ENCODE measurements at places on chromosomes 12 and 14.

GRCh38 chr14:27553790-27554189, 956.0 kb upstream of the NOVA1 start:
- DNase-seq: no peak

DNA sequence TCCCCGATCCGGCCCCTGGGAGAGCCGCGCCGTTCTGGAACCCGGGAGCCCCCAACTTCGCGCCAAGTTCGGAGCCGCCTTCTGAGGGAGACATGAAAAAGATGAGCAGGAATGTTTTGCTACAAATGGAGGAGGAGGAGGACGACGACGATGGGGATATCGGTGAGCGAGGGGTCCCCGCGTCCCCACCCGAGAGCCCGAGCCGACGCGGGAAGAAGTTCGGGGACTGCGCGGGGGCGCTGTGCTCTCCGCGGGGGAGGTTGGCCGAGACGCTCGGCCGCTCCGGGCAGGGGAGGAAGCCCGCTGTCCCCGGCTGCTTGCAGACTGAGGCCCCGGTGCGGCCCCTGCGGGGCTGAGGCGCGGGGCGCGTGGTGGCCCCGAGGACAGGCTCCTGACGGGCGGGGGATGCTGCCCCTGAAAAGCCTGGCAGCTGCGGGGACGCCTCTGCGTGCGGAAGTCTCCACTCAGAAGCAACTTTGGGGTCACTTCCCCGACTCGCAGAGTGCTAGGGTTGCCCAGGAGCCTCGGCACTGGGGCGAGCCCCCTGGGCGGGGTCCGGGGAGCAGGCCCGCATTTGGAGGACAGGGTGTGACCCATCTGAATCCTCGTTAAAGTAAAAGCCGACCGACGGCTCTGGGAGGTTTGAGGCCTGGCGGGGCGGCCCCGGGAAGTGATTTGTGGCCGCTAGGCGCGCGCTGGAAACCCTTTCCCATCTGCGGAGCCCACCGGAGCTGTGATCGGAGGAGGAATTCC, 511 bp downstream of the ANO6 start:
- peak; percentile 73 for DNase-seq

DNA sequence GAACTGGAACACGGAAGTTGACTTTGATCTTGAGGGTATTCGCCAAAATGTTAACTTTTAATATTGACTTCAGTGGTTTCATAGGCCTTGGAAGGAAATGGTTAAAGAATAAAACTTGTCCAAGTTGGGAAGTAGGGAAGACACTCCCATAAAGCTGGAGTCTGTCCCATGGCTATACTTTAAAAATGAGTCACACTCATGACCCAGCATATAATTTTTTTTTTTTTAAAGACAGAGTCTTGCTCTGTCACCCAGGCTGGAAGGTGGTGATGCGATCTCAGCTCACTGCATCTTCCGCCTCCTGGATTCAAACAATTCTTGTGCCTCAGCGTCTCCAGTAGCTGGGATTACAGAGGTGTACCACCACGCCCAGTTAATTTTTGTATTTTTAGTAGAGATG, 19.6 kb downstream of the TMPRSS12 start:
- DNase-seq: no peak

DNA sequence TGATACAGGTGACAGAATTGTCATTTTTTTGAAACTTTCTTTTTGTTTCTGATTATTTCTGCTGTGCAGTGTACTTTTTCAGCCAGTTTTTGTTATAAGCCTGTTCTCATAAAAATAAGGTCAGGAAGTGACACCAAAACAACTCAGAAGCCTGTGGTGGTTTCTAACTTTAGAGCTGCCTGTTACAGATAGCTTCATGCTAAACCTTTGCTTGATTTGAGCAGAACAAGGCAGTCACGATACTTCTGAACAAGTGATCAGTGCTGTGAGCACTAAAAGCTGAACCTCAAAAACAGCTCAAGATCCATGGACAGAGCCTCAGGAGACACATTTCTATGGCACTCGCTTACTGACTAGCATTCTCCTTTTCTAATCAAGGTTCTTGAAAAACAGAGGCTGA, 82.0 kb downstream of the PRKCH start:
- no peak for DNase-seq

DNA sequence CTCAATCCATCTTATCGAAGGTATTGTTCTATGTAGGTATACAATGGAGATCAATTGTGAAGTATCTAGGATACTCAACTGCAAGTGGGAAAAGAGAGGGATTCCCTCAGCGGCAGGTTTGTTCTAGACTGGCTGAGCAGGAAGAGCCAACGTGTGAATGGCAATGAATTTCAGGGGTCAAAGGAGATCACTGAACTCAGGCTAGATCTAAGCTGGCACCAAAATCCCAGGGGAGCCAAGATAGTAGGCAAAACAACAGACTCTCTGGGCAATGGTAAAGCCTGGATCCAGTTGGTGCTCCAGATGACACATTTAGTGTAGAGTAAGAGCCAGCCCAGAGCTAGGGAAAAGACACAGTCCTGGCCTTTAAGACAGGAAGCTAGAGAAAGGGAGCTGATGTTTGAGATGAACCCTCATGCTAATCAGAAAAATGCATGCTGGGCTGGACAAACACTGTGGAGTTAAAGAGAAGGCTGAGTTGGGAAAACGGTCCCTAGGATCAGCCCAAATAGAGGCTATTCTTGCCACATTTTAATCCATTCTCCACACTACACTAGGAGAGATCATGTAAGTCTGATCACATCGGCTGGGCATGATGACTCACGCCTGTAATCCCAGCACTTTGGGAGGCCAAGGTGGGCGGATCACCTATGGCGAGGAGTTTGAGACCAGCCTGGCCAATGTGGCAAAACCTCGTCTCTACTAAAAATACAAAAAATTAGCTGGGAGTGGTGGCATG, 45.6 kb downstream of the EFCAB11 start:
- DNase-seq: no peak

DNA sequence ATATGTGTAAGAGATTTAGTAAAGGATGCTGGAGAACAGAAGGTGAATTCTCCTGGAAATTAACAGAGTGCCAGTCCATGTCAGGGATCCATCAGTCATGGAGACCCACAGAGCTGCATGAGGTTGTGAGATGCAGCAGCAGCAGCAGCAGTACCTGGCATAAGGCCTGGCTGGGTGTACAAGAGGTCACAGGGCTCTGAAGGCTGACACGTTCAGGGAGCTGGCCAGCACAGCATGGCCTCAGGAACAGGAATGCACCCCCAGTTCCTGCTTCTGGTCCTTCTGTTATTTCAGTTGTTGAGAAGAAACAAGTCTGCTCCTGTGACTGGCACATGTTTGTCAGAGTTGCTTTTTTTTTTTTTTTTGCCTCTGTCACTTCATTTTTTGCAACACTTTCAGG, 210.8 kb downstream of the CNTN1 start:
- no peak for DNase-seq

- DNase-seq: no peak
Measured at GRCh38 chr12:78968226-78968625, 103.7 kb downstream of the SYT1 start.

GRCh38 chr12:53613821-53614220, 12.4 kb downstream of the ATF7 start:
- no peak for DNase-seq

DNA sequence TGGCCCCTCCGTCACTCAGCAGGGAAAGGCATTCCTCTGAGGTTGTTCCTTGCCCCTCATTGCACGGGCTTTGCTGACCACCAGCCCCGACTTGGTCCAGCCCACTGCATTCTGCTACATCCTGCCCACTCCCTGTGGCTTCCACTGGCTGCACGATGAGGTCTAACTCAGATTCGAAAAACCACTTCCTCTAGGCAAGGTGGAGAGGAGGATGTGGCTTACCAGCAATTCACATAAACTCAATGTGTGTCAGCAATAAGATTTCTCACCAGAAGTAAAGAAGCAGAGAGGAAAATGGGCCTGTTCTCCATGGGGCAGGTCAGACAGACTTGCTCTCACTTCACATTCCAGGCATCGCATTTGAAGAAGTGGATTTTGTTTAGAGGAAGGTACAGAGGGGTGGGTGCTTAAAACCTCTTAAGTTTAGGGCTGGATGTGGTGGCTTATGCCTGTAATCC, 14.7 kb downstream of the GPR68 start:
- DNase-seq: peak; percentile 75

GRCh38 chr14:76576047-76576741, 185.1 kb upstream of the VASH1 start:
- peak; percentile 12 for DNase-seq

DNA sequence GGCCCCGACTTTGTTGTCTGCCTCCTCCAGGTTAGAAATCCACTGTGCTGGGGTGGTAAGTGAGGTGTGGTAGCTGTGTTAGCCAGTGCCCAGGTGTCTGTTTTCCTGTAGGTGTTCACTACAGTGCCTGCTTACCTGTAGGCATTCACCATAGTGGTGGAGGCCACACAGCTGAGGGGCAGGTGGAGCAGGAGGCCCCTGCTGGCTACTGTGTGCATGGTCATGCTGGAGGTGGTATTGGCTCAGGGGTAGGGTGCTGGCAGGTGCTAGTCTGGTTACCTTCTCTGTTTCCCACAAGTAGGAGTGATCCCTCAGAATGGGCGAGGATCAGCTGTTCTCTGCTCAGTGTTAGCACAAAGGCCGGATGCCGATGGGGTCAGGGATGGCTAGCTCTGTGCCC, 217.3 kb downstream of the SYT10 start:
- DNase-seq: no peak

DNA sequence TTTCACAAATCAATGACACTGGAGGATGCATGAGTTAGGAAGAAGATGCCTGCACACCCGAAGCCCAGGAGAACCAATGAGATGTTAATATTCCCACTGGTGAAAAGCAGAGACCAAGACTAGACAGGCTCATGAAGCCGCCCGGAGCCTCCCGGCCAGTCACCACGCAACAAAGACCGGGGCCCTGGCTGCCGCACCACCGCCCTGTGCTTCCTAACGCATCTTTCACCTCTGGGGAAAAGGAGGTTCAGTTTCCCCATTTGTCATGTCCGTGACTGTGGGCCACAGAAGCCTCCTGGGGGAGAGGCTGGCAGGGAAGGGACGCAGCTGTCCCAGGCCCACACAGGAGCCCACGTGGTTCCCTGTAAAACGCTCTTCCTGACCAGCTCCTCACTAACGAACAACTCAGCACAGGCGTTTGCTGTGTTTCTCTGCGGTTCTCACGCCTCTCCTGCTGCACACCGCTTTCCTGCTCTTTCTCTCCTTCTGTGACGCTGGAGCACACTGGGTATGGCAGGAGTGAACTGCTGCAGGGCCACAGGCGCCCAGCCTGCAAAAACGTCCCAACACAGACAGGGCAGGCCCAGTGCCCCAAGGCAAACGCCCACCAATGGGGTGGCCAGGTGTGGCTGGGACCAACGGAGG, 10.8 kb downstream of the RIMBP2 start:
- DNase-seq: no peak

GRCh38 chr12:26608273-26608672, 224.7 kb downstream of the ITPR2 start:
- DNase-seq: no peak

DNA sequence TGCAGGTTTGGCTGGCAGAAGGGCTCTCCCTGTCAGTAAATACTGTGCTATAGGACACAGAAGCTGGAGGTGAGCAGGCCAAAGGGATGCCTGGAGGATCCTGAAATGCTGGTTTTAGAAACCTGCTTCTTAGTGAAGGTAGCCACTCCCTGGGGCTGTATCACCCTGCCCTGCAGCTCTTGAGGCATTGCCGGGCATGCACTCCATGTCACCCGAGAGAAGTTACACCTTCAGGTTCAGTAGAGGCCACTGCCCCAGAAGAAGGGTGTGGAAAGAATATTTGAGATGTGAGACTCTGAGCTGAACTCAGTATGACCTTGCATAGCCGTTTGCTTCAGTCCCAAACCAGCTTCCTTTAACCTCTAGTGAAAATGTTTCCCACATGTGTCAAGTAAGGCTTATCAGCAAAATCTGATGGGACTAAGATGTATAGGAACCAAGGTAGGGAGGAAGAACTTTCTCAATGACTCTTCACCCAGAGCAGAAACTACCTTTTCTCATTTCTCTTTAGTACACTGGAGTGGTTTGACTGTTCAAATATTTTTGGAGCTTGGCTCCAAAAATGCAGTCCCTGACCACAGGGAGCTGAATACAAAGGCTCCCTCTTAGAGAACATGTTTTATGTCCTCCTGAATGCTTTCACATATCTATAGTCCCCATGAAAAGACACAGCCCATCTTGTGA, 164.5 kb upstream of the DYRK2 start:
- no peak for DNase-seq

- DNase-seq: no peak
Measured at GRCh38 chr14:38291681-38292467, 36.0 kb upstream of the CLEC14A start.

GRCh38 chr14:86221755-86222154, 691.8 kb downstream of the FLRT2 start:
- no peak for DNase-seq

- DNase-seq: no peak
Measured at GRCh38 chr14:103160321-103161053, 37.2 kb downstream of the TNFAIP2 start.

GRCh38 chr14:64880221-64881121, 764 bp upstream of the SPTB start:
- DNase-seq: no peak

- DNase-seq: peak; percentile 84
Measured at GRCh38 chr12:31362759-31363415, 36.9 kb upstream of the SINHCAF start.

GRCh38 chr12:66647034-66647691, 31.7 kb downstream of the GRIP1 start:
- DNase-seq: no peak

GRCh38 chr12:11015775-11016430, 6.5 kb downstream of the TAS2R19 start:
- no peak for DNase-seq

GRCh38 chr14:104150136-104151025, 12.0 kb downstream of the KIF26A start:
- peak; percentile 17 for DNase-seq

DNA sequence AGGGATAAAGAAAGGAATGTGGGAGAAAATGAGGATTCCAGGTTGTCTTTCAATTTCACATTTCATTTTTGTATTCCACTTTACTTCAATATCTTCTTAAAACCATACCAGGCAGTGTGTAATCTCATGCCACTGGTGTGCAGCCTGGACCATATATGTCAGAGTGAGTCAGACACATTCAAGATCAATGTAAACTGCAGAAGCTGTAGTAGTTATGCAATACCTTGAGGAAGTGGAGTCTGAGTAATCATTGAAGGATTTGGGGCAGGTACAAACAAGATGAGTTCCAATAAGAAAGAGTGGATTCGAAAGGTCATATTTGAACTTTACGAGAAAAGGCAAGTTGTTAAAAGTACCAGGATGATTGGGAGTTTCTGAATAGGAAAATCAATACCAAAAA, 14.1 kb downstream of the PLCZ1 start:
- DNase-seq: no peak

DNA sequence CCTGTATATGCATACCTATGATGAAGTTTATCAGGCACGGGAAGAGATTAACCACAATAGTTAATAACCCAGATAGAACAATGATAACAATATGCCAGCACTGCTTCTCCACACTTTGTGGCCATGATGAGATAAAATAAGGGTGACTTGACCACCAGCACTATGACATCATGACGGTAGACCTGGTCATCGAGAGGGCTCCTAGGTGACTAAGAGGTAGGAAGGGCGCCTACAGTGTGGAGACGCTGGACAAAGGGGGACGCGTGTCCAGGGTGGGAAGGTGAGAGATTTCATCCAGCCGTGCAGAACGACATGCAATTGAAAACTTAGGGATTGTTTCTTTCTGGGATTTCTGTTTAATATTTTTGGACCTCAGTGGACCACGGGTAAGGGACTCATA, 221.8 kb upstream of the RTL1 start:
- no peak for DNase-seq
